Daoy (cell line): ENCODE measurements at places on chromosomes 3 and 15. TPM values are rescaled to one million over a fixed set of nuclear protein-coding genes. Genes with fewer than 3 reads are reported as not detected.

The HYAL3 gene
- 2.6 and 3.7 TPM in 2 replicates for total RNA-seq

The DZIP3 gene
- 8.2 and 16.8 TPM in 2 replicates for total RNA-seq

The PRKCD gene
- total RNA-seq, result 0.30 and 0.80 TPM in 2 replicates

The ARPP19 gene
- 372 and 409 TPM in 2 replicates for total RNA-seq

The MYRIP gene
- total RNA-seq, result not detected in 2 replicates

The ACKR2 gene
- total RNA-seq, result 0.23 TPM in 1 of 2 replicates, not detected in the other

The ACSBG1 gene
- total RNA-seq, result not detected in 2 replicates

The CFAP100 gene
- not detected in 2 replicates for total RNA-seq

The MAGEL2 gene
- total RNA-seq, result 0.74 and 0.77 TPM in 2 replicates

The FAM81A gene
- total RNA-seq, result 1.4 and 1.6 TPM in 2 replicates

DNA sequence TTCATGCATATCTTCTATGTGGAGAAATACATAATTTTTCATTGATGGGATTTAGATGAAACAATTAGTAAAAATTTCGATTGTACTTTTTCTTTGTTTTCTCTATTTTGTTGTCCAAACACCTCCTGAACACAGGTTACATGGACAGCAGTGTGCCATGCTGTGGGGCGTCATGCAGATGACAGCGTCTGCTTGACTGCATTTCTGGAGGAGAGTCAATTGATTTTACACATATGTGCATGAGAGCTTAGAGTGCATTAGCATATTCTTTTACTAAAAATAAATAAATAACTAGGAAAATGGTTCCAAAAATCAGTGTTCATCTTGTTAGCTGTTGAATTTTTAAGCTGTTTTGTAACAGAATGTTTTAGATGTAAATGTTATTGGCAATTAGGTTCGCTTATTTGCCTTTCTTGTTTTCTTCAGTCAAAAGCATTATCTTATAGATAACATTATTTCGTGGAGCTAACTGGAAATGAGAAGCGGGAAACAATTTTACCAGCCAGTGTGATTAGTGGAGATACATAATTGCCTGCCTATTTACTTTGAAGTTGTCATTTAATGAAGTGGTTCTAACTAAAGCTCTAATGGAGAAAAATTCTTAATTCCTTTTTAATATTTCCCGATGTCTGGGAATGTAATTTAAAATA lies 82.7 kb upstream of the VGLL3 start:
- DNase-seq, result no peak

DNA sequence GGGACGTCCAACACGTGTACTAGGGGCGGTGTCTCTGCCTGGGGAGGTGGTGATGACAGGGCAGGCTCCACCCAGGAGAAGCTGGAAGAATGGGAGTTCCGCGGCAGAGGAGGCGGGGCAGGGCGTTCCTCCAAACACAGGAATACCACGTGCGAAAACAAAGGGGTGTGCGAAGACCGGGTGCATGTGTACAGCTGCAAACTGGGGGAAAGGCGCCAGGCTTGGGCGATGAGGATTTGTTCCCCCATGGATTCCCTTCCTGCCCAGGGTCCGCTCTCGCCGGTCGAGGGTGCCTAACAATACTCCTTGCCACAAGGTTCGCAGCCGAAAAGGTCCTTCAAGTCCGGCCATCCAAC lies 500 bp upstream of the ZSCAN2 start:
- peak; percentile 79 for DNase-seq

GRCh38 chr3:6182476-6182875 lies 678.4 kb upstream of the GRM7 start:
- DNase-seq, result no peak

GRCh38 chr3:176351408-176351807 lies 845.9 kb downstream of the TBL1XR1 start:
- no peak for DNase-seq

DNA sequence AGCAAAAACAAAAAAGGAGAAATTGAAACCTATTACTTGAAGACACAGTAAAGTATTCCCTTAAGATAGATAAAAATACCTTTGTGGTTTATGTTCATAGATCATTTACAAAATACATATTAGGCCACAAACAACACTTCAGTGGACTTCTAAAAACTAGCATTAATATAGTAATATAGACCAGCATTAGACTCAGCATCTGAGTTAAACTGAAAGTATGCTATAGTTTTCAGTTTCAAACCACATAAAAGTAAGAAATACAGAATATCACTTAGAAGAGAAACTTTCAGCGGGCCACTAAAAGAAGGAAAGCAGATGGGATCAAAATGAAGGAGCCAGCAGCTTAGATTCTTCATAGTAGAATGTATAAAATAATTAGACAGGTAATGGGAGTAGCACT lies 86.6 kb downstream of the MSL2 start:
- DNase-seq, result no peak

DNA sequence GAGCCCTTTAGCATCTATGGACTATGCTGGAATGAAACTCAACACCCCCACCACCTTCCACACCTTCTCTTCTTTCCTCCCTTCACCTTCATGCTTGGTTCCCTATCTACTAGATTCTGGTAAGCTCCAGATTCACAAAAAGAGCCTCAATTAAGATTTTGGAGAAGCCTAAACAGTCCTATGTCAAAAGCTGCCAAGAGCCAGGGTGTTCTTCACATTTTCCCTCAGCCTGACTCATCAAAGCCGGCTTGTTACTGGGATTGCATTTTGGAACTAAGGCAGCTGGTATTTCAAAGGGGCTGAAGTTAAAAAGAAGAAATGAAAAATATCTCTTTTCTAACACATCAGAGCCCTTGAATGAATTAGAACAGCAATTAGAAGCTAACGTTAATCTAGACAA lies 247.7 kb downstream of the MYRIP start:
- no peak for DNase-seq

DNA sequence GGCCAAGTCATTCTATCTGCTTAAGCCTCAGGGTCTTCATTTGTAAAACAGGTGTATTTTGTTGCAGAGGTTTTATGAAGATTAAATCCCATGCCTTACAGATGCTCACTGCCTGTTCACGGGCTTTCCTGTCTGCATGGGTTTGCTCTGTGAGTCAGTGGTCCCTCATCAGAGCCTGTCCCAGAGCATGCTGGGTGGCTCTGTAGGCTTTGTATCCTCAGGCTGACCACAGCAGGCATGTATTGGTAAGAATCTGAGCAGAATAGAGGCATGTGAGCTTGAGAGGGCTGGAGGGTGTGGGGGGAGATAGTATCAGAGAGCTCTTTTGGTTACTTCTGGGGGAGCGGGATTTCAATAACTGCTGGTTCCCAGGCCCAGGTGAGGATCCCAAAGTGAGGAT lies 45.4 kb upstream of the PLXNA1 start:
- DNase-seq, result no peak

GRCh38 chr15:98746375-98747155 lies 98.2 kb downstream of the IGF1R start:
- DNase-seq, result no peak

- no peak for DNase-seq
These were observed 88.1 kb downstream of the DCUN1D1 start for GRCh38 chr3:182892226-182892625.

GRCh38 chr3:4797201-4797705 lies 182.0 kb upstream of the BHLHE40 start:
- no peak for DNase-seq

DNA sequence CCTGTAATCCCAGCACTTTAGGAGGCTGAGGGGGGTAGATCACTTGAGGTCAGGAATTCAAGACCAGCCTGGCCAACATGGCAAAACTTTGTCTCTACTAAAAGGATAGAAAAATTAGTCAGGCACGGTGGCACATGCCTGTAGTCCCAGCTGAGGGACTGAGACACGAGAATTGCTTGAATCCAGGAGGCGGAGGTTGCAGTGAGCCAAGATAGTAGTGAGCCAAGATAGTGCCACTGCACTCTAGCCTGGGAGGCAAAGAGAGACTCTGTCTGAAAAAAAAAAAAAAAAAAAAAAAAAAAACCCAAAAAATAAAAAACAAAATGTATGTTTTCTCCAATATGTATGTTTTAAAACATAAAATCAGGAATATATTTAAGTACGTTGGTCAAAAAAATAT lies 16.3 kb downstream of the TARS3 start:
- no peak for DNase-seq

DNA sequence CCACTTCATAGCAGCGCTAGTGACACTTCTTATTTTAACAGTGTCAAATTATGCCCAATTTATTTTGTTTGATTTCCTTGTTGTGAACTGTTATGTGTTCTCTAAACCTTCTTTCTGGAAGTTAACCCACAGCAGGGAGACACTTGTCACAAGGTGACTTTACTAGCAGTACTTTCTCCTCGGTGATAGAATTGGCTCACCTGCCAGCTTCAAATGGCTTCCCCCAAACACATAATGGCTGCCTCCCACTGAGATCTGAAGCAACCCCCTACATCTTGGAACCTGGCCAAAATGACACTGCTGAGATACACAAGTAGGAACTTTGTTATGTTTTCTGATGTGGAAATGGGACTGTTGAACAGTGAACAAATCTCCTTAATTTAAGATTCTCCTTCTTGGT lies 238.8 kb upstream of the DPH6 start:
- DNase-seq, result peak; percentile 44

DNA sequence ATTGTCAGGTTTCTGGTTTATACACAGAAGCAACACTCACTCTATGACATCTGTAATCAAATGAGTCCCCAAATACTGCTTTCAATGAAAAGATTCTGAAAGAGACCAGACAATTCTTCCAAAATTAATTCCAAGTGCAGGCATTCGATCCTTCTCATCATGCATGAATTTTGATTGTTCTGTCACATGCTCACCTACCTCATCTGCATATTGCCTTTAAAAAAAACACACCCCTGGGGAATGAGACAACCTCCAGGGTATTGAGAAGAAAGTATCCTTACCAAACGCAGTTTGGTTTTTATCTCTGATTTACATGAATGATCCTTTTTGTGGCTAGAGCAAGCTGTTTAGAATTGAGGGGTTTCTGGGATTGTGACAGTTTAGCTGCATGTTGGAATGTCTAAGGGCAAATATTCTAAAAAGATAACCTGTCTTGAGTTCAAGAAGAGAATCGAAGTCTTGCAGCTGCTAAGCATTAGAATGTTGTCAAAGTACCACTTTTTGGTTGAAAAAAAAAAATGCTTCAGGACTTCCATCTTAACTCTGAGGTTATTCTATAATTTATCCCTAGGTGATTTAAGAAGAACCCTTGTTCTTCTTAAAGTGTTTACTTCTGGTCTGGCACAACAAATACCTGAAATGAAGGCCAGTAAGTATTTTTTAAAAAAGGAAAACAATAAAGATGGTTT lies 653.1 kb downstream of the RBMS3 start:
- no peak for DNase-seq

GRCh38 chr3:195183071-195183776 lies 87.7 kb downstream of the XXYLT1 start:
- no peak for DNase-seq

DNA sequence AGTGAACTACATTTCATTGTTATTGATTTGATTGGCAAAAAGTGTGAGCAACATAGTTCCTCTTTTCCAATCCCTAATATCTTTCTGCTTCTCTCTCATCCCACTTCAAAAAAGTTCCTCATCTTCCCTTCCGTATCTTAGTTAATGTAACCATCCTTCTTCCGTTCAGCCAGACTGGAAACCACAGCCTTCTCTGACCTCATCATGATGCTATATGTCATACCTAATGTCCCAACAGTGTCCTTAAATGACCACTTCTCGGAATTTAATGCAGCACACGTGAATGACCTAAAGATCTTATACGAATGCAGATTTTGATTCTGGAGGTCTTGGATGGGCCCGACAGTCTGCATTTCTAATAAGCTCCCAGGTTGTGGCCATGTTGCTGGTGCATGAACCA lies 320.3 kb upstream of the SATB1 start:
- no peak for DNase-seq

GRCh38 chr3:68290333-68290732 lies 635.9 kb upstream of the SUCLG2 start:
- DNase-seq, result no peak

DNA sequence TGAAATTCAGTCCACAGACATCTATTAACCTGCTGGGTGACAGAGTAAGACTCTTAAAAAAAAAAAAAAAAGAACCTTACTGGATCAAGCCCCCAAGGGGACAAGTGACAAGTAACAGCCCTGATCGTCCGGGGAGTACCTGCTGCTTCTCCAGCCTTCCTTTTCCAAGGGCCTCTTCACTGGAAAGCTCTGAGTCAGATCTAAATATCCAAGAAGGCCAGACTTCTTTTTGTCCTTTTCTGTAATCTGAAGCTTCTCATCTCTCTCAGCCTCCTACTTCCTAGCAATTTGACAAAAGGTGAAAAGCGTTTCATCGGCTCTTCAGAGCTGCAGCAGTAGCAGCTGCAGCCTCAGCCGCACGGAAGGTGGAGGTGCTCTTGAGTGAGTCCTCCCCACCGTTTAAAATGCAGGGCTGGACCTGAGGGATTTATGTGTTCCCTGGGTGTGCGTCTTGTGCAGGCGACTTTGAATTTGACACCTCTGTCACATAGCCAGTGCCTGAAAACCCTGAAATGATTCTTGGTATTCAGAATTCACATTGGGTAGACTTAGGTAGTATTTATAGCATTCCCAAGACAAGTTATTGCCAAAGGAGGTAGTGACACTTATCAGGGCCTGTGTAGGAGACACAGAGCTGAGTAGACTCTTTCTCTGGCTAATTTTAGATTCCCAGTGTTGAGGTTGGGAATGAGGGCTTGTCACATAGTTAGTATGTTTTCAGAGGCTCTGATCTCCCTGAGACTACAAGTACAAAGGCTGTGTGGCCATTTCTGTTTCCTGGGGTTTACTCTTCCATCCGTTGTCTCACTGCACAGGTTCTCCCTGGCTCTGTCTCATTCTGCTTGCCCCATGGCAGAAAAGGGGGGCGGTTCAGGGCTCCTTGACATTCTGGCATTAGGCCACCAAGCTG lies 291.2 kb upstream of the C2CD4B start:
- peak; percentile 28 for DNase-seq

GRCh38 chr3:124229420-124229819 lies 237.5 kb upstream of the ROPN1 start:
- DNase-seq, result peak; percentile 42

DNA sequence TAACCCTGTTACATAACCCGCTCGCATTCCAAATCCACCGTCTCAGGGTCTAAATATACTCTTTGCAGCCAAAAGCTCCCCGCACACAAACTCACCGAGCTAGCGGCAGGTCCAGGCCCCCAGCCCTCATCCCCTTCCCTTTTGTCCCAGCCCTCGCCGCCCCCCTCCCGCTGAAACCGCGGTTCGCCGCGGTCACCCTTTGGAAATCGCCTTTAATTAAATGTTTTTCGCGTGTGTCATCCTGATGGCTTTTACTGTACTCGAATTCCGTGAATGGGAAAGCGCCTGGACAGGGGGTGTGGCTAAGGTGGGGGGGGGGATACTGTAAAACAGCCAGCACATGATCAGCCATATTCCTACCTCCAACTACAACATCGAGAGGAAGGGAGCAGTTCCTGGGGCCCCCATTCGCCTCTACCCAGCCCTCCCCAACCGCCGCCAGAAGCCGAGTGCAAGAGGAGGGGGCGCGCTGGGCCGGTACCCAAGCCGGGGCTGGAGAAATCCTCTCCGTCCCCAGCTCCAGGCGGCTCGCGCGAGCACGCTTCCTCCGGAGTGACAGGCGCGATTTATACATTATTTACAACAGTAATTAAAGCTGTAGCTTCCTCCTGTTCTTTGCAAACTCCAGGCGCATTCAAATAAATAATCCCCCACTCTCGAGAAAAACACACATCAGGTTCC lies 1.7 kb downstream of the RORA start:
- DNase-seq, result peak; percentile 81
